ENCODE measurements at places on chromosomes 11 and 22. TPM values are rescaled to one million over a fixed set of nuclear protein-coding genes. Genes with fewer than 3 reads are reported as not detected.
A peak's percentile ranks its signal among the peaks of the same experiment; 100 is the strongest.

Gene LDLRAD3
- 11.1 TPM for polyA plus RNA-seq

DNA sequence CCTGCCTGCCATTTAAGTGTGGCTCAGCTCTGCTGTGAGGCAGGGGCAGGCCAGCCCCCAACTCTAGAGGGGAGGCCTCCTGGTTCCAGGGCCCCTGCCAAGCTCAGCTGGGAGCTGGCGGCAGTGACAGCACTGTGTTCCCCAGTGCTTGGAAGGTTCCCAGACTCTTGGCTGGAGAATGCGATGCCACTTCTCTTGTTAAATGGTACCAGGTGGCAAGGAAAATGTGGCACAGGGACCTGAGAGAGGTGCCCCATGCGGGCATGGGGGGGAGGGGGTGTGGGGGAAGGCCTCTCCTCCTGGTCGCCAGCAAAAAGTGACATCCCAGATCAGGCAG lies 8.4 kb upstream of the TNFRSF13C start:
- DNase-seq: no peak
- H3K4me1 ChIP-seq: no peaks in the 10 kb centered on the region
- H3K4me3 ChIP-seq: no peak overlapping the region
- H3K27ac ChIP-seq: no peak overlapping the region

DNA sequence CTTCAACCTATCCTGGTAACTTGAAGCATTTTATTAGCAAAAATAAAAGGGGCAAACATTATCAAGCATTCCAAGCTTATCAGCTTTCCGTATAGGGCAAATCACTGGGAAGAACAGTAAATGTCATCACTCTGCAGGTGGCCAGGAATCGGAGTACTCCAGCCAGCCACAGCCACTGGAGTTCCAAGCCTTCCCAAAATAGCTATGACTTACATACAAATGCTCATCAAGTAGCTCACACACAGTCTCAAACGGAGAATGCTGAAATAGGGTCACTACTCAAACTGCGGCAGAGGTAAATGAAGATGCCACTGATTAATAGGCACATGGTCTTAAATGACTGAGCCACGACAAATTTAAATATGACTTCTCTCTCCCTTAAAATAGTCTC lies 2.1 kb downstream of the USP28 start:
- no peak for DNase-seq
- H3K27ac ChIP-seq: no peak overlapping the region
- H3K27me3 ChIP-seq: no peaks in the 10 kb centered on the region
- H3K36me3 ChIP-seq: no peaks in the 10 kb centered on the region

GRCh38 chr11:65663639-65664200 lies 1.0 kb upstream of the RELA start:
- no peaks in the 10 kb centered on the region for H3K27me3 ChIP-seq
- H3K27ac ChIP-seq: peak overlapping the region; percentile 98
- DNase-seq: no peak
- peaks cover 26% of the 10 kb centered on the region for H3K36me3 ChIP-seq
- peaks cover 12% of the 10 kb centered on the region for H3K4me1 ChIP-seq

- no peak for DNase-seq
- H3K36me3 ChIP-seq: no peaks in the 10 kb centered on the region
- H3K27ac ChIP-seq: no peak overlapping the region
- H3K27me3 ChIP-seq: peaks cover 5% of the 10 kb centered on the region
- H3K4me1 ChIP-seq: no peaks in the 10 kb centered on the region
Measured at GRCh38 chr11:8365216-8365941, 101.7 kb upstream of the LMO1 start.

DNA sequence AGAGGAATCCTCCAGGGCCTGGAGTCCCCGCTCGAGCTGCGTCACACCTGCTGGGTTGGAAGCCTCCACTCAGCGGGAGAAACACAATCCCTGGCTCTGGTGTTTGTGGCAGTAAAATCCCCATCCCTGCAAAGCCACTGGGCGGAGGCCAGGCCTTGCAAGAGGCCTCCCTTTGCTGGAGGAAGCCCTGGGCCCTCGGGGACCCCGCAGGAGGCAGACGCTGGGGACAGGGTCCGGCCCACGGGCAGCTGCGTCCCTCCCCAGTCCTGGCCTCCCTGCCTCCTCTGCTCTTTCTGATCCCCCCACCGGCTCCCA lies 194.7 kb downstream of the BRD1 start:
- H3K27ac ChIP-seq: no peak overlapping the region
- no peaks in the 10 kb centered on the region for H3K4me1 ChIP-seq
- H3K27me3 ChIP-seq: no peaks in the 10 kb centered on the region
- no peak overlapping the region for H3K4me3 ChIP-seq

DNA sequence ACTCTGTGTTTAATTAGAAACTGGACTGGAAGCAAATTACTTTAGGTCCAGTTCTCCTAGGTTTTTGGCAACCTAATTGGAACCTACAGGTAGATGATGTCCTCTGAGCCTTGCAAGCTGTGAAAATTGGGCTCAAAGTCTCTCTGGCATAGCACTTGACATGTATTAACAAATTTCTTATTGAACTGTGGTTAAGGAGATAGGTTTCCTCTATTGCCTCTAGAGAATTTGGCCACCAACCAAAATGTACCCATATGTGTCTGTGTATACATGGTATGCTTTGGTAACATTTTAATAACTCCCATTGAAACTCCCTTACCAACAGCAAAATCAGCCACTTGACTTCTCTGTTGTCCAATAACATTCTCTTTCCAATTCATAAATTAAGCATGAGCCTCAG lies at the start of gene OR4D10:
Gene OR4D10 (plus strand): TSS at position 301 of the 400 bp plus-strand sequence. CDS start 4,115 bp downstream, outside the sequence.
- no peaks in the 10 kb centered on the region for H3K27me3 ChIP-seq
- no peaks in the 10 kb centered on the region for H3K36me3 ChIP-seq
- no peak for DNase-seq
- H3K4me3 ChIP-seq: no peak within 1 kb of the TSS
- no peaks in the 10 kb centered on the region for H3K4me1 ChIP-seq

- H3K36me3 ChIP-seq: peaks cover 18% of the 10 kb centered on the region
- no peak overlapping the region for H3K4me3 ChIP-seq
- peaks cover 38% of the 10 kb centered on the region for H3K4me1 ChIP-seq
- no peaks in the 10 kb centered on the region for H3K27me3 ChIP-seq
- H3K27ac ChIP-seq: no peak overlapping the region
Measured at GRCh38 chr11:67646535-67647336, 3.8 kb downstream of the ACY3 start.

Gene PHOX2A
- polyA plus RNA-seq: 8.3 TPM

Gene C11orf97
- polyA plus RNA-seq: not detected

DNA sequence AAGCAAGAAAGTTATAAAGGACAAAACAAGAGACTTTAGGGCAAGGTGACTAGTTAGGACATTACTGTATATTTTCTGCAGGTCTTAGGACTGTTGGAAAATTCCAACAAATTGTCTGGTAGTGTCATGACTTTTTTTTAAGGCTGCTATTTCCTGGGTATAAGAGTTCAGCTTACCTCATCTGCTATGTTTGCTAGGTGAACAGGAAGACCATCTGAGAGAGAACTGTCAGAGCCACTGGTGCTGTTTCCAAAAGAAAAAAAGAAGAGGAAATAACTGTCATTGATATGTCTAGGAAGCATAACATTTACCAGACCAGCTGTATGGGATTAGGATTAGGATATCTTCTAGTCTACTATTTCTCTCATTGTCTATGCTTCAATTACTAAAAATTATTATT lies 26.3 kb upstream of the MTCH2 start:
- no peaks in the 10 kb centered on the region for H3K36me3 ChIP-seq
- no peak for DNase-seq
- no peak overlapping the region for H3K27ac ChIP-seq

DNA sequence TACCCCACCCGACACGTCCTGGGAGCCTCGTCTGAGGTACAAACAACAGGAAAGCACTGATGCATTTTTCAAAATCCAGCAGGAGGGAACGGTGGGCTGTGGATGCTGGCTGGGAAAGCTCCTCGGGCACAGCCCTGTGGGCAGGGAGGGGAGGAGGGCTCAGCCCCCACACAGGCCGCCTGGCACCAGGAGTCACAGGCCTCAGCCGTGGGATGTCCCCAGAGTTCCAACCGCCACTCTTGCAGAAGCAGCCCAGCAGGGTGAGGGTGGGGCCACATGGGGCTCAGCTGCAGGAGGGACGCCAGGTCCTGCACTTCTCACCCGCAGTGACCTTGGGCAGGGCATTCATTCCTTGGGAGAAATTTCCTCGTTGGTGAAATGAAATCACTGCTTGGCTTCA lies 274.6 kb downstream of the BRD1 start:
- H3K27ac ChIP-seq: no peak overlapping the region
- H3K4me3 ChIP-seq: no peak overlapping the region
- H3K27me3 ChIP-seq: no peaks in the 10 kb centered on the region
- no peaks in the 10 kb centered on the region for H3K4me1 ChIP-seq
- no peak for DNase-seq

Gene MAJIN
- polyA plus RNA-seq: 0.09 TPM

DNA sequence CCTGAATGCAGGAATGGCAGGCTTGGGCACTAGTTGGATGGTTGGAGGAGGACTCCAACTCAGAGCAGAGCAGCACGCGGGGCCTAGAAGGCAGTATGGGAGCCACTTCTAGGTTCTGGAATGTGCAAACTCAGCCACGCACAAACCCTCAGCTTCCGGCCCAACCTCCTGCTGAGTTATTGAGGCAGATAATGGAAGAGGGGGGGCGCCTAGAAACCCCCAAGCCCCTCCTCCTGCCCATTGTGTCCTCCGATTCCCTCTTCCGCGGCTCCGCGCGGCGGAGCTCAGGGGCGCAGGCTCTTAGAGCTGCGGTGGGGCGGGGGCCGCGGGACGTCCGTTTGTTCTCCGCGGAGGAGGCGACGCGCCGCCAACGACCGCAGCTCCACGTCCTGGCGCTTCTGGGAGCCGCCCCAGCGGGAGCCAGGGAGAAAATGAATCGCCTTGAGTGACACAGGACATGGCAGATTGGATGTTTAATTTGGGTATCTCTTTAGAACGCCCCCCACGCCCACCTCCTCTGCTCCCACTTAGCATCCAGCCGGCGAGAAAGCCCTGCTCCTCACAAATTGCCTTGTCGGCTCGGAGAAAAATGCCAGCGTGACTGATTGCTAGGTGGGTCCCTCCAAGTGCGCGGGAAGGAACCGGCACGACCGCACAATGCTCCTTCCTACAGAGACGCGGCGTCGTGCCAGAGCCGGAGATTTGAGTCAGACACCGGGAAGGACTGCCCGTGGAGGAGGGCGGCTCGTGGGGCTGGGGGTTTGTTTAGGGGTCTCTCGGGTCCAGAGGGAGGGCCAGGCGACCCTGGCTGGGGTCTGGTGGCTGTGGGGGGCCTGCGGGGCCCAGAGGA lies 144.6 kb downstream of the NECTIN1 start:
- peaks cover 17% of the 10 kb centered on the region for H3K27me3 ChIP-seq
- peak; percentile 55 for DNase-seq
- H3K4me3 ChIP-seq: peak overlapping the region; percentile 29
- H3K27ac ChIP-seq: no peak overlapping the region

DNA sequence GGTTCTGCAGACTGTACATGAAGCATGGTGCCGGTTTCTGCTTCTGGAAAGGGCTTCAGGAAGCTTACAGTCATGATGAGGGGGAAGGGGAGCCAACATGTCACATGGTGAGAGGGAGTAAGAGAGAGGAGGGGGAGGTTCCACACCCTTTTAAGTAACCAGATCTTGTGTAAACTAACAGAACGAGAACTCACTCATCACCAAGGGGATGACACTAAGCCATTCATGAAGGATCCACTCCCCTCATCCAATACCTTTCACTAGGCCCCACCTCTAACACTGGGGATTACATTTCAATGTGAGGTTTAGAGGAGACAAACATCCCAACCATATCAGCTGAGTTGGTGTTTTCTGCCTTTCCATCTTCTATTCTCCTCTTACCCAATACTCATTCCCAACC lies 83.5 kb downstream of the BDNF start:
- H3K36me3 ChIP-seq: no peaks in the 10 kb centered on the region
- H3K4me1 ChIP-seq: no peaks in the 10 kb centered on the region
- no peak overlapping the region for H3K27ac ChIP-seq
- DNase-seq: no peak
- H3K27me3 ChIP-seq: no peaks in the 10 kb centered on the region
- H3K4me3 ChIP-seq: no peak overlapping the region

- no peaks in the 10 kb centered on the region for H3K4me1 ChIP-seq
- H3K36me3 ChIP-seq: no peaks in the 10 kb centered on the region
- H3K27ac ChIP-seq: no peak overlapping the region
- no peaks in the 10 kb centered on the region for H3K27me3 ChIP-seq
- DNase-seq: no peak
- H3K4me3 ChIP-seq: no peak overlapping the region
Measured at GRCh38 chr11:21888814-21889213, 304.1 kb upstream of the ANO5 start.

GRCh38 chr22:18126606-18127005 lies 16.0 kb downstream of the TUBA8 start:
- DNase-seq: no peak
- H3K36me3 ChIP-seq: peaks cover 8% of the 10 kb centered on the region
- no peak overlapping the region for H3K27ac ChIP-seq
- H3K27me3 ChIP-seq: no peaks in the 10 kb centered on the region
- H3K4me1 ChIP-seq: no peaks in the 10 kb centered on the region

Gene OR10S1
- not detected for polyA plus RNA-seq

Gene TBX10
- 4.9 TPM for polyA plus RNA-seq

DNA sequence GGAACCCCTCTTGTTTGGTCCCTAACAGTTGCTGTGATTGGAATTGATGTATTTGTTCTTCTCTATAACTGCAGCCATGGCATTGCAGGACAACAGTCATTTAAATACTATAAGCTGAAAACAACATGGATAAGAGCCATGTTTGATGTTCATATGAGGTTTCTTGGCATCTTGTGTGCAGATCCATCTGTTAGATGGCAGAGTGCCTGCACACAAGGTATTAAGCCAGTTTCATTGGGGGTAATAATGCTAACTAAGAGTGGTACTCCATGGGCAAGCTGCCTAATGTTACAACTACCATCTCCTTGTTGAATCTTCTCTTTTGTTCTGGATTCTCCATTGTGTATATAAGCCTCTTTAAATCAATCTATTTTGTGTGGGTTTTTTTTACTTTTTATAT lies 206.0 kb upstream of the CHORDC1 start:
- H3K27ac ChIP-seq: no peak overlapping the region
- H3K36me3 ChIP-seq: no peaks in the 10 kb centered on the region
- DNase-seq: no peak
- no peak overlapping the region for H3K4me3 ChIP-seq
- no peaks in the 10 kb centered on the region for H3K27me3 ChIP-seq

DNA sequence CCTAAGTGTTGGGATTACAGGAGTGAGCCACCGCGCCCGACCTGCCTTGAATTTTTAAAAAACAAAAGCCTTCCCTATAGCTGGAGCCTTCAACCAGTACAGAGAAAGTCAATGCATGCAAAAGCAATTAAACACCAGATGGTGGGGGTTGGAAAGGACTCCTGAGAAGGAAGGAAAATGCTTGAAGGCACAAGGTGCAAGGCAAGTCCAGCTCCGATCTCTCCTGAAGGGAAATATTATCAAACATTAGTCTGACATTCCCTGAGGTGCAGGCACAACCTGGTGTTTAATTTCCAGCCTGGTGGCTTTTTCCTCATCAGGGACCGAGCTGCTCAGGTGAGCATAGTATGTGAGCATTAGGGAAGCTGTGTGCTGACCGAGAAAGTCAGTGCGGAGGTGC lies 12.9 kb upstream of the RAPSN start:
- no peak overlapping the region for H3K4me3 ChIP-seq
- H3K27me3 ChIP-seq: no peaks in the 10 kb centered on the region
- no peak overlapping the region for H3K27ac ChIP-seq
- DNase-seq: no peak
- H3K36me3 ChIP-seq: peaks cover 28% of the 10 kb centered on the region
- no peaks in the 10 kb centered on the region for H3K4me1 ChIP-seq

Gene DDX17
- 521 TPM for polyA plus RNA-seq

GRCh38 chr11:95641495-95641894 lies 148.1 kb downstream of the FAM76B start:
- DNase-seq: no peak
- no peak overlapping the region for H3K27ac ChIP-seq
- no peak overlapping the region for H3K4me3 ChIP-seq
- H3K27me3 ChIP-seq: no peaks in the 10 kb centered on the region

GRCh38 chr11:61018059-61018458 lies 46.6 kb downstream of the CD6 start:
- H3K27ac ChIP-seq: no peak overlapping the region
- no peaks in the 10 kb centered on the region for H3K4me1 ChIP-seq
- H3K36me3 ChIP-seq: no peaks in the 10 kb centered on the region
- H3K27me3 ChIP-seq: peaks cover 24% of the 10 kb centered on the region
- no peak for DNase-seq

Gene ADAMTS15
- polyA plus RNA-seq: 6.3 TPM

All from large intestine (tissue), 12 donors.